ENCODE measurements at places on chromosomes 2 and 18.

DNA sequence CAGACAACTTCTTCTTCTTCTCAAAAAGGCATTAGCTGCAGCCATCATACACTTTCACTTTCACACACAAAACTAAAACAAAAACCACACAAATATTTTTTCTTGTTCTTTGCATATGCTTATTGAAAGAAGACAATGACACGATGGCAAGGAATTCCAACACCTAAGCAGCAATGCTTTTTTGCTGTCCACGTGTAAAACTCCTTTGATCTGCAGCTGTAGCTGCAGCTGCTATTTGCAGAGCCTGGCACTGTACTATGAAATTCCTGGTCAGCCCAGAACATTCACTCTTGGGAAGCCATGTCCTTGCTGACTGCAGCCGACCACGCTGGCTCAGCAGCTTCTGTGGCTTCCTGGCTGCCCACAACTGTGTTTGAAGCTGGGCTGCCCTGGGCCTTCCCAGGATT is 316.2 kb downstream of the CDH2 start:
- no peak for DNase-seq

DNA sequence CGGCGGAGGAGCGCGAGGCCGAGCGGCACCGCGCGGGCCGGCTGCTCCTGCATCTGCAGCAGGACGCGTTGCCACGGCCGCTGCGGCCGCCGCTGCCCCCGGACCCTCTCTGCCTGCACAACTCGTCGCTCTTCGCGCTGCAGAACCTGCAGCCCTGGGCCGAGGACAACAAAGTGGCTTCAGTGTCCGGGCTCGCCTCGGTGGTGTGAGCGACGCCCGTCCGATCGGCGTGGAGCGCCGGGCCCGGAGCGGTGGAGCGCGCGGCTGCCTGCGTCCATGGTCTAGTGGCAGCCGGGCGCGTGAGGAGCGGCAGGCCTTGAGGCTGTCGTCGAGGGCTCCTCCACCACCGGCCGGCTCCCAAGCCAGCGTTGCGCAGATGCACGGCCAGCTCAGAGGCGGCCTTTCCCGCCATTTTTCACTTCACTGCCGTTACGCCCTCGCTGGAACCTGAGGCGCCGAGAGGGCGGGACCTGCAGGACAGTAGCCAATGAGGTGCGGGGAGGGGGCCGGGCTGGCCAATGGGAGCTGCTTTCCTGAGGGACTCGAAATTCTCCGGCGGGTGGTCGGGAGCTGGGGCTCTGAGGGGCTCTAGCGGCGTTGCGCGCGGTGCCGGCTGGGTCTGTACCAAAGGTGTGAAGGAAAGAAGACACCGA is 1.9 kb downstream of the TLX2 start:
- peak; percentile 81 for DNase-seq

DNA sequence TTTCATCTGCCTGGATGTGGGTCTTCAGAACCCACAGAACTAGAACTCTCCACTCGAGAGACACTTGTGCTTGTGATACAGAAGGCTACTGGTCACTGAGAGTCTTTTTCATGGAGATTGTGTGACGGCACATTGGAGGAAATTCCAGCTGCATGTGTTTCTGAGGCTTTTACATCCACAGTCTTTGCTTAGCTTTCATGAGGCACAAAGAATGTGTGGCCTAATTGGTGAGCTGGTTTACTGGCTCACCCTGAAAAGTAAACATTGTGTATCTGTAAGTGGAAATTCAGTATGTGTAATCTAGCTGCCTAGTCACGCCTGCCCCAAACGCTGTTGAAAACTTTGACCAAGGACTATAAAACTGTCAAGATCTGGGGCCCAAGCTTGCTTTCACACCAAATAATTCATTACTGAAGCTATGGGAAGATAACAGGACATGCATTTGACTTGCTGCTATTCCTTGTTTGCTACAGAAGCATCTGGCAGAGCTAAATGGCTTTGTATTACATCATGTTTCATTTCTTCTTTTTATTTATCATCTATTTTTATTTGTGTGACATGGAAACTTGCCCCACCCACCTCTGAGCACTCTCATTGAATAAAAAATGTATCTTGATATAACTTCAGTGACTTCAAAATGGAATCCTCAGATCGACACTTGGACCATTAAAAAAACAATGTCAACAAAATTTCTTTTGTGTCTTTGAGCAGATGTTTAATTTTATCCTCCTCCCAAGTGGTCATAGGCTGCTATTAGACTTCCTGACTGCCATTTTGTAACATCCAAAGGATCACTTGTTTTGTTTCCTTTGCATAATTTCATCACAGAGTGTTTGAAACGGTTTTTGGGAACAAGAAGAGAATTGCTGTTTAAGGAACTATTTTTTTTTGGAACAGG is 80.2 kb downstream of the EFEMP1 start:
- DNase-seq: no peak

GRCh38 chr2:95734976-95735890 is 143.4 kb downstream of the TRIM43 start:
- no peak for DNase-seq

DNA sequence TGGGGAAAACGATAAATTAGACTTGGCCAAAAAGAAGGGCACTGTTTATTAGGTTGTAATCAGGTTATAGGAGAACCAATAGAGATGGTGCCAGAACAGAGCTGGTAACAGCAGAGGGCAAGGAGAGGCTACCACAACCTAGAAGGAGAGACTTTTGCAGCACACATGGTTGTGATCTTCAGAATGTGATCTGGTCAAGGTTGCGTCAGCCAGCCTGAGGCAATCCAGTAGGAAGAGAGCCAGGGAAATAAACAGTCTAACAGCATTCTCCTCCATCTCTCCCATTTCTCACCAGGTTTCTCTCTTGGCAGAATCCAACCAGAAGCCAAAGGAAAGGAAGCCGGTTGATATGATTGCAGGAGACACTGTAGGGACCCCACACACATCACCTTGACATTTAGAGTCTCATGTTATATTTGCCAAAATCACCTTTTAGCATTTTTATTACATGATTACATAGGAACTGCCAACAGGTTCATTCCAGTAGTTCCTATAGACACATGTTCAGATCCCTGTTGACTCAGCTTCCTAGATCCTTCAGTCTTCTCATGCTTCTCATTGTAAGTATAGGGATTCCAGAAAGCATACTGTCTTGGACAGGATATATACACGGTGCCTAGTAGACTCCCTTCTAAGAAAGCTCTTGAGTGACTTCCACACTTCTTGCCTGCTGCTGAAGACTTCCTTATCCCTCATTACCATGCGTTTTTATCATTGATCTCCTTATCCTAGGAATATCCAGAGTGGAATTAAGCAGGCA is 17.6 kb upstream of the SPATS2L start:
- DNase-seq: no peak

DNA sequence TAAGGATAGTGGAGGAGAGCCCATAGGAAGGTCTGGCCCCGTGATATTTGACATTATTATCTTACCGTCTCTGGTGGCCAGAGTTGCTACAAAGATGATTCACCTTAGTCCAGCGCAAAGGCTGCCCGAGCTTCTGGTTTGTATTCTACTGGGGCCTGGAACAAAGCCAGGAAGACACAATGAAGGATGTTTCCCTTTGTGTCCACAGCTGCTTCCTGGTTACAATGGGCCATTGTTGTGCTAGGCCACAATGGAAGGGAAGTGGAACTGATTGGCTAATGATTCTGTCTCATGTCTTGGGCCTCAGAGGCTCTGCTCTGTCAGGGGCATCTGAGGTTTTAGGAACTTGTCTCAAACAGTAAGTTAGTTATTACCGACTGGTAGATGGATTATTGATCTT is 132.2 kb downstream of the TDRD15 start:
- no peak for DNase-seq

DNA sequence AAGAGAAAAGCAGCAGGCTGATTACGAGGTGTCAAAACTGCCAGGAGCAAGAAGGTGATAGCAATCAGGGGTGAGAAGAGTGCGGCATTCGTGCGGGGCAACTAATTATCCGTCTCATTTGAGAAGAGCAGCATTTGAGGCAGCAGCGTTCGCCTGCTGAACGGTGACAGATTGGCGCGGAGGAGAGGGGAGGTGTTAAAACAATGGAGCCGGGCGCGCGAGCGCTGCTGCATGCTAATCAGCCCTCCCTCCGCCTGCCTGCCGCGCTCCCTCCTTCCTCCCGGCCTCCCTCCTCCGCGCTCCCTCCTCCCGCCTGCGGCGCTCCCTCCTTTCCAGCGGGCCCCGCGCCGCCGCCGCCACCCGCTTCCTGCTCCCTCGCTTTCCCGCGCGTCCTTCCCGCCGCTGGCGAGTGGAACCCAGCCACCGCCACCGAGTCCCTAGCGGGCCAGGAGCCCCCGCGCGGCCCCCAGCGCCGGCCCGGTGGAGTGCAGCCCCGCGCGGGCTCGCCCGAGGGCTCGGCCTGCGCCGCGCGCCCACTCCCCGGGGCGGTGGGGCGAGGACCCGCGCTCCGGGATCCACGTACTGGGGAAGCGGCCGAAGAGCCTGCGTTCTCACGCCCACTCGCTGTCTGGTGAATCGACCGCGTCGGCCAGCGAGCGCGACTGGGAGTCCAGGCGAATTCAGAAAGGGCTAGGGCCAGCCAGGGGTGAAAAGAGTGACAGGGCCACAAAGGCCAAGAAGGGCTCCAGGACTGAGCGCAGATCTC is 69.5 kb upstream of the PSMD14 start:
- peak; percentile 73 for DNase-seq

DNA sequence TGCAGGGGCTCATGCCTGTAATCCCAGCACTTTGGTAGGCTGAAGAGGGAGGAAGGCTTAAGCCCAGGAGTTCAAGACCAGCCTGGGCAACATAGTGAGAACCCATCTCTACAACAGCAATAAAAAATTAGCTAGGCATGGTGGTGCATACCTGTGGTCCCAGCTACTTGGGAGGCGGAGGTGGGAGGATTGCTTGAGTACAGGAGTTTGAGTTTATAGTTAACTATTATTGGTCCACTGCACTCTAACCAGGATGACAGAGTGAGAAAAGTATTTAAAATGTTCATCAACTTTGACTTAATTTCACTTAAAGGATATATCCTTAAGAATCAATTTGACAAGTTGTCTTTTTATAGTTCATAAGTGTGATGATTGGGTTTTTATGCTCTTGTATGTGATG is 14.3 kb upstream of the GPD2 start:
- DNase-seq: no peak

All from activated T-cell treated with anti-CD3 and anti-CD28 coated beads, Interleukin-2, amount 50 U/mL, for 1 hour (primary cell).